Activated naive CD8-positive, alpha-beta T cell treated with anti-CD3 and anti-CD28 coated beads, Interleukin-2, amount 50 U/mL, for 24 hours (primary cell): ENCODE measurements at places on chromosomes 3 and 15.

- no peak for DNase-seq
These were observed 400.9 kb upstream of the ATP11B start for GRCh38 chr3:182392182-182392937.

DNA sequence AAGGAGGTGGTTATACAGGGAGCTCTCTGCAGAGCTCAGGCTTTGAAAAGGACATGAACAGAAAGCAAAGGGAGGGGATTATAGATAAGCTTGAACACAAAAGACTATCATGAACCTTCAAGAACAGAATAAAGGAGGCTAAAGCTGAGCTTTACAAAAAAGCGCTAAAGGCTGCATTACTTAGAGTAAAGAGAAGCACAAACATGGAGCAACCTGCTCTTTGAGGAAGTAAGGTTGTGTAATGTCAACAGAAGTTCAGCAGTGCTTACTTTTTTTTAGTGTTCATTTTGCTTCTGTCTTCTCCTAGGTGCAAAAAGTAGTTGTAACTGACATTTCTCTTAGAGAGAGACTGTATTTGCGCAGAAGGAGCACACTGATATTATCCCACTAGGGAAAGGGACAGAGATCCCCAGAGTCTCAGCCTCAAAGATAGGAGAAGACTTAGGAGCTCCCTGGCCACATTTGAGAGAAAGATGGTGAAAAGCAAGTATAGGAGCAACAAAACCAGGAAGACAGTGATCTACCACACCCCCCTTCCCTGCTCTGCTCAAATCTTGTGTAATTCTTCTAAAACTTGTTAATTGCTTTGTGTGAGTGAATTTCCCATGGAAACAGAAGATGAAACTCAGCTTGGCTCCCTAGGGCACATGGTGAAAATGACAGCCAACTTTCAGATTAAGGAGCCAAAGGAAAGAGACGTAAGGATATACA lies 54.7 kb downstream of the QTRT2 start:
- no peak for DNase-seq

DNA sequence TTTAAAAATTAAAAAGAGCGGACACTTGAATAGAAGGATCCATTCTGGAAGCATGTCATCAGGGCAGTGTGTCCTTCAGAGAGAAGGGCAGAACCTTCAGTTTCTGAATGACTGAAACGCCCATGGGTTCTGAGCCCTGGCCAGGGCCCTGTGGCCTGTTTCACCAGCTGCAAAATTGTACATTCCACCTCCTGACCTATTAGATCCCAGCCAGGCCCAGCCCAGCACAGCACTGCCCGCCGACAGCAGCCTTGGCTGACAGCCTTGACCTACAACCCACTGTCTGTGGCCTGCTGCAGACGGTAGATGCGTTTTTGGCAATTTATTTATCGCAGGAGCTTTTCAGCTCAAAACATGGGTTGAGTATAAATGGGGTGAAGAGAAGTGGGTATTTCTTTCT lies 5.9 kb upstream of the POLG start:
- no peak for DNase-seq

GRCh38 chr3:46710229-46710628 lies 7.4 kb downstream of the PRSS50 start:
- DNase-seq: no peak

DNA sequence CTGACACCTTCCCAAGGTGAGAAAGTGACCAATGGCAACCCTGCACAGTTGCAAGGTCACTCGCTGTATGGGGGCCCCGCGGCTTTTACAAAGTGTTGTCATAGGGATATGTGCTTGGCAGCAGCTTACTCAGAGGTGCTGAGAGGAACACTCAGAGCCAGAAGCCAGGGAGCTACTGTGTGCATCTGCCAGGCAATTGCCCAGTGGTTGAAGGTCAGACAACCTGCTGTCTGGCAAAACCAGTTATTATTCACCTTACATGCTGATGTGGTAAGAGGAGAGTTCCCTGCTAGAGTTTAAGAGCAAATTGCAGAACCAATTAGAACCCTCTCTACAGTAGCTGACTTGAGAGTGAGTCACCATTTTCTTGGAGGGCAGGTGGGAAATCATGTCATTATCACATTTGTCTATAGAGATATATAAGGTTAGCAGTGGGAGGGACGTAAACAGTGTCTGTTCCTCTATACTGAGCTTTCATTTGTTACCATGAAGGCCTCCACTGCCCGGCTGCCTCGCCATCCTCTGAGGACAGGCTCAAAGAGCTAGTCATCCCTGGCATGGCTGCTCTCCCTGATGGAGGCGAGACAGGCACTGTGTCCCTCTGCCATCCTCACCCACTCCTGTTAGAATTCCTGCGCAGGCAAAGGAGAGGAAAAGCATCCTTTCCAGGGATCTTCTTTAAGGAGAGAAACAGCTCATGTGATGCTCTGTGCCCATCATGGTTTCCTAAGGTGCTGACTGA lies 274.4 kb downstream of the PLCL2 start:
- peak; percentile 6 for DNase-seq

DNA sequence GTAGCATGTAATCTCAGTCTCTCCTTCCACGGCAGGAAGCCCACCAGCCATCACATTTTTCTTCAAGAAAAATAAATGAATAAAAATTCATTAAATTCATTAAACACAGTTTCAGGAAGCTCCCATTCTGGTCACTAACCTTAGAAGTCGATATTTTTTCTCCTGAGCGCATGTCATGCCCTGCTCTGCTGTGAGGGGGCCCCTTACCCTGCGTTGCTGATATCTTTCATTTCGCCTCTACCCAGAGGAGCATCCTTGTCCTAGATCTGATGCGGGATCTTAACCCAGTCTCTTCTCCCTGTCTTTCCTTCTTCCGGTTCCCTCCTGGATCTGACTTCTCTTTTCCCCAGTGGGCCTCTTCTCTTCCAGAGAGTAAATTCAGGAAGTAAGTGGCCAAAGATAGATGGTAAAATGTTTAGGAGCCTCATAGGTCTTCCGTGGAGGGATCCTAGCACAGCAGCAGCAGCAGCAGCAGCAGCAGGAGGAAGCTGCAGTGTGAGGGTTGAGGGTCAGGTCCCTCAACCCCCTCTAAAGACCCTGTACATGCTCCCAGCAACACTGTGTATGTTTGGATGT lies 1.4 kb upstream of the ILDR1 start:
- DNase-seq: no peak
